ENCODE measurements at places on chromosomes 7 and 10.

DNA sequence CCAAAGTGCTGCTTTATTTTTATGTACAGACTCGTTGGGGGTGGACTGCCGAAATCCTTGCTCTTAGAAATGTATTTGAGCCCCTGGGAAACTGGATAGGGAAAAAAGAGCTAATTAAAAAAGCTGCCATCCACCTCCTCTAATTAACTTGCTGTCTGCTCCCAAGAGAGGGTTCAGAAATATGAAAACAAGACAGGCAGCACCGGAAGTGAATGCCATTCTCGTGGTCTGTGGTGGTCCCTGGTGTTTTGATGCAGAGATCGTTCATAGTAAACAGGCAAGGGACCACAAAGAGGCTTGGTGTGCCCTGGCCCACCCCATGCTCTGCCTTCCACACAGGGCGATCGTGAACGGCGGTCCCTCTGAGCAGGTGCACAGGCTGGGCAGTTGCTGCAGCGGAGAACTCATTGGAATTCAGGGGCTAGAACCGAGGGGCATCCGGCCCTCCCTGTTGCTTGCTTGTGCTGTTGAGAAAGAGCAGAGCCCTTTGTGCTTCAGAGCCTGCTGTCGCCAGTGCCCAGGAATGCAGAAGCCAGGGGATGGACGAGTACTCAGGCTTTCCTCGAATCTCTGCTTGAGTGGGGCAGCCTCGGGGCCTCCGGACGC is 79.1 kb upstream of the BTBD16 start:
- DNase-seq = no peak

DNA sequence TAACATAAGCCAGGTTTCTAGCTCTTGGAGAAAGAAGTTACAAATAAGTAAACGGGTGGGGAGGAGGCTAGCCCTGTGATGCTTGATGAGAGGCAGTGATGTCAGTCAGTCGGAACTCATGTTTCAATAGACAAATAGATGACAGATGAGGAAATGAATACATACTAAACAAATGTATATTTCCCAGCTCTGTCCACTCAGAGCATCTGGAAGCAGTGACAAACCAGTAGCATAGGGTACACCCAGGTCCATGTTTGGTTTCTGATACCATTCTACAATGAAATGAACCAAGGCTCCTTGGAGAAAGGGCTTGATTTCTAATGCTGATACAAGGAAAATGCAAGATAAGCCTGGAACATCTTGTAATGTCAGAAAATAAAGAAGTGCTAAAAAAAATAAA is 30.6 kb downstream of the PODXL start:
- no peak for DNase-seq

DNA sequence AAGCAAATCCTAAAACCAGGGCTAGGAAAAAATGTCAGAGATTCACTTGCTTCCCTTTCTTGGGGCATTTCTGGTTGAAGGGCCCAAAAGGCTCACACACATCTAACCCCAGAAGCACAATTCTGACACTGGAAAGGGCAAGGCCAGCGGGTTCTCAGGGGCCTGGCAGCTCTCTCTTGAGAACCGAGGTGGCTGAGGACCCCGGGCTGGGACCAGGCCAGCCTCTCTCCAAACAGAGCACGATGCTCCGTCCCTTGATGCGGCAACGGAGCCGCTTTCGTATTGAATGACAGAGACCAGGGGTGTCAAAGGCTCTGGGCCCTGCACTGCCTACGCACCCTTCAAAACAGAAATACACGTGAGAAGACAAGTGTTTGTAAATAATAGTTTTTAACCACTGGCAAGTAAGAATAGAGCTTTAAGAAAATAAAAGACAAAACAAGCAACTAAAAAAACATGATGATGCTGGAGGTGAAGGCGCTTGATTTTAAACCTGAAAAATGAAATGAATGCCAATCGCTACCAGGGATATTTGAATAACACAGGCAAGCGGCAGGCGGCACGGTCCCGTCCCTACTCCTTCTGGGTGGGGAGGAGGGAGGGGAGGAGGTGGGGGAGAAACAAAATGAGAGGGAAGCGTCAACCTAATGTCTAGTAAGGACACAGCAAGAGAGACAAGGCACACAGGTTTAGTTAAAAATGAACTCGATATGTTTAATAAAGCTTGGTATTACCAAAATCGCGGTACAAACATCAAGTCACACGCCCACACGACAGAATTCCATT is 68.0 kb downstream of the SLC29A4 start:
- DNase-seq = no peak

- no peak for DNase-seq
Observed at GRCh38 chr7:73716318-73716890, 3.1 kb downstream of the STX1A start.

- no peak for DNase-seq
Observed at GRCh38 chr10:19579761-19580545, 236.3 kb upstream of the PLXDC2 start.

GRCh38 chr7:91185771-91186170 is 78.5 kb upstream of the FZD1 start:
- no peak for DNase-seq

GRCh38 chr7:116180302-116180701 is 30.0 kb upstream of the TES start:
- no peak for DNase-seq

DNA sequence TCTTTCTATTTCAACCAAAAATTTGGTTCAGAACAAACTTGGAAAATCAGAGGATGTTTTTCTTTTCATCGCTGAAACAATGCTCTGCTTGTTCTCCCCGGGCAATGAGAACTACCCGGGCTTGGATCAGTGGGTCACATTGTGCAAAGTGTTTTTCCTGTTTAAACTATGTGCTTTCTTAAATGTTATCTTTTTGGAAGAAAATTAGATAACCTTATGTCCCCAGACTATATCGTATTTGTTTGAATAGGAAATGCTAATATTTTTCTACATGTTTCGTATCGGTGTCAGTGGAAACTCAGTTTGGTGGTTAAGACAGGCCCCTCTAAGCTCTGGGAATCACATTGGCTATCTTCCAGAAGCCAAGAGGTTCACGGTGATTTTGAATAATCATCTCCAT is 319.5 kb upstream of the NFE2L3 start:
- no peak for DNase-seq

DNA sequence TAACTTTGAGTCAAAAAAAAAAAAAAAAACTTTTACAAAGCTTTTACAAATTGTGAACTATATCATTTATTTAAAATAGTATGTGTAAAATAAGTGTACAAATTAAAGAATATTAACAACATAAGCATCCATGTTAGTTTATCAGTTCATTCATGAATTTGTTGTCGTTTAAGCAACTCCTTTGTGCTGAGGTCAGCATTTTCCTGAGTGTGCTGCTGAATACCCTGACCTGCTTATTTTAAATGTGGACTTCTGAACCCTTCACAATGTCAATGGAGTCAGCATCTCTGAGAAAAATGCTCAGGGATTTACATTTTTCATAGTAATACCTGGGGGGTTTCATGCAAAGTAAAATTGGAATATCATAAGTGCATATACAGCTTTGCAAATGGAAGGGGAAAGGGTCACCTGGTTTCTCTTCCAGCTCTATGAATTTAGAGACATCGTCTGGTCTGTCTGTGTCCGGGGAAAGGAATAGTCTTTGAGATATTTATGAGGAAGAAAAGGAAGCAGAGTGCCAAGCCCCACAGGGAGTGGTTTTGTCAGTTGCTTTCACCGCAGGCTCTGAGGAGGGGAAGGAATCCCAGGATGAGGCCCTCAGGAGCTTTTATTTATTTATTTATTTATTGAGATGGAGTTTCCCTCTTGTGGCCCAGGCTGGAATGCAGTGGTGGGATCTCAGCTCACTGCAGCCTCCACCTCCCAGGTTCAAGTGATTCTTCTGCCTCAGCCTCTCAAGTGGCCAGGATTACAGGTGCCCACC is 125.5 kb upstream of the SVIL start:
- DNase-seq = no peak

DNA sequence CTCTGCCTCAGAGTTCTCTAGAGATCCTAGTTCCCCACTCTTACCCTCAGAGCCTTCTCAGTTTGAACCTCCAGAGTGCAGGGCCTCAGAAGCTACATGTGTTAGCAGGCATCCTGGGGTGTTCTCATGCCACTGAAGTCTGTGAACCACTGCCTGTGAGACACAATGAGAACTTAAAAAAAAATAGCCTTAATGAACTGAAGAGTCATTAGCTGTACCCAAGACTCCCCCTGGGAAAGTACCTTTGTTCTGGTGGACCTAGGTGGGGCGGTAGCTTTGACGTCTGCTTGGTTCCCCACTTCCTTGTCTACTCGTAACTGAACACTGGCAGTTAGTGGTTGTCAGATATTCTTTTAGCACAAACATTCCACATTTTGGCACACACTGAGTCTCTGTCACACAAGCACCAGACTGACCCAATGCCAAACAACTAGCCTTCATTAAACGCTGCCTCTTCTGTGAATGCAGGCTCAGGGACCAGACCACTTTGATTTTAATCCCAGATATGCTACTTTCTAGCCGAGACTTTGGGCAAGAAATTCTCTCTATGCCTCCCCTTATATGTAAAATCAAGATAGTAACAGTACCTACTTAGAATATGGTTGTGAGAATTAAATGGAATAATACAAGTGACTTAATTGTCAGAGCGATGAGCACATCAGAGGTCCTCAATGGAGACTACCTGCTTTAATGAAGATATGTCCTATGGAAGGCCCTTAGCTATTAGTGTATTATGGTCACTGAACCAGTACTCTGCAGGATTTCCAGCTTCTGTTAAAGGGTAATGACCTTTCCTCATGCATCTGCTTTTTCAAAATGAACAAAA is 75.3 kb upstream of the CC2D2B start:
- DNase-seq = no peak

DNA sequence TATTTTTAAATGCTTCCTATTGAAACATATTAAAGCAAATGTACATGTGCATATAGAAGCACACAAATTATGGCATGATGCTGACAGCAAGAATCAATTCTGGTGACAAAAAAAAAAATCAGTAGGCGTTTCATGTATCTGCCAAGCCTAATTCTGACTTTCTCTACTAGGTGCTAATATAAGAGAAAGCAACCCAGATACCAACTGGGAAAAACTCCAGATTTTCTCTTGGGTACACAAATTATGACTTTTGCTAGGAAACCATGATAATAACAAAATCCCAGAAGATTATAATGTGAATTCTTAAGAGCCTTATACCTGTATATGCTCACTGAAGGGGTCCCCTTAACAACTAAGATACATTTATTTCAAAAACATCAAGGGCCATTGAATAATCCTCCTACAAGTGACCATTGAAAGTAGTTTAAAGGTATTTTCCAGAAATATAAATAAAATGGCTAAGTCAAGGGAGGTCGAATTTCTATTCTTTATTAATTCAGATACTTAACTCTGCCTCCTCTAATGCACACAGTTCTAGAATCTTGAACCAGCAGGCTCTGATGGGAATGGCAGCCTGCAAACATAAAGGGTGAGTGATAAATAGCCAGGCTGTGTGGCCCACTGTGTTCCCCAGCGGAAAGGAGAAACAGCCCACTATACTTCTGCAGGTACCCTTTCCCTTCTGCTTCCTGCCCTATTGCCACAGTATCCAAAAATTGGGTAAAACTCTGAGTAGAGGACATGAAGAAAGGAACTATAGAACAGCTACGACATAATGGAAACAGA is 84.5 kb downstream of the DGKB start:
- DNase-seq = no peak
